ENCODE measurements at places on chromosomes 3 and 15. TPM values are rescaled to one million over a fixed set of nuclear protein-coding genes. Genes with fewer than 3 reads are reported as not detected.

CCDC54 gene
- not detected for polyA plus RNA-seq

HRG gene
- polyA plus RNA-seq, result not detected

VIPR1 gene
- 1.8 TPM for polyA plus RNA-seq

RASL12 gene
- polyA plus RNA-seq, result not detected

MCTP2 gene
- 83.7 TPM for polyA plus RNA-seq

PLSCR2 gene
- not detected for polyA plus RNA-seq

ARID3B gene
- 3.2 TPM for polyA plus RNA-seq

MB21D2 gene
- polyA plus RNA-seq, result 0.07 TPM

NGRN gene
- polyA plus RNA-seq, result 20.2 TPM

IL5RA gene
- not detected for polyA plus RNA-seq

MYEF2 gene
- polyA plus RNA-seq, result 1.6 TPM

Measured in immature natural killer cell (primary cell).